SJSA1 (cell line): ENCODE measurements at places on chromosomes 7 and 10.

DNA sequence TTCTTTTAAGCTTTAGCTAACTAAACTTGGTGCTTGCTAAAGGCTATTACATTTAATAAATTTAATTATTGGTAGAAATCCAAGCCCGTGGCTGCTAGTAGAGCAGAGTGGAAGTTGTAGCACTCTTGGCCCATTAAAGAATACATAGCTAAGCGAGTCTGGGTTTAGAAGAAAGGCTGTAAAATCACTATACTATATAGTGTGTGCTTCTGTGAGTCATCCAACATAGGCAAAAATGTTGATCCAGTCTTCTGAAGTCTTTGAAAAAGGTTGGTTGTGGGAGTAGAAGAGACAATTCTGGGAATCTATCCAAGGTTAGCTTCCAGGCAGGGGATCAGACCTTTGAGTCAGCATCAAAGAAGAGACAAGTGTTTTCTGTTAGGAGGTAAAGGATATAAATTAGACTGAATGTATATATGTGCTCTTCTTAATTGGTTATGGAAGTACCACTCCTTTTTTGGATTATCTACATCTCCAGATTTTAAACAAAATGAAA lies 664.2 kb downstream of the NXPH1 start:
- DNase-seq = no peak

GRCh38 chr7:123771256-123771655 lies 22.5 kb upstream of the WASL start:
- no peak for DNase-seq

GRCh38 chr7:123797673-123798531 lies 47.1 kb upstream of the HYAL4 start:
- DNase-seq = peak; percentile 32

GRCh38 chr7:1052031-1052818 lies 7.9 kb downstream of the GPR146 start:
- DNase-seq = no peak

GRCh38 chr10:69572159-69573055 lies 815 bp downstream of the NEUROG3 start:
- no peak for DNase-seq

- DNase-seq = peak; percentile 41
Measured at GRCh38 chr7:103011650-103012049, 62.9 kb downstream of the FBXL13 start.

DNA sequence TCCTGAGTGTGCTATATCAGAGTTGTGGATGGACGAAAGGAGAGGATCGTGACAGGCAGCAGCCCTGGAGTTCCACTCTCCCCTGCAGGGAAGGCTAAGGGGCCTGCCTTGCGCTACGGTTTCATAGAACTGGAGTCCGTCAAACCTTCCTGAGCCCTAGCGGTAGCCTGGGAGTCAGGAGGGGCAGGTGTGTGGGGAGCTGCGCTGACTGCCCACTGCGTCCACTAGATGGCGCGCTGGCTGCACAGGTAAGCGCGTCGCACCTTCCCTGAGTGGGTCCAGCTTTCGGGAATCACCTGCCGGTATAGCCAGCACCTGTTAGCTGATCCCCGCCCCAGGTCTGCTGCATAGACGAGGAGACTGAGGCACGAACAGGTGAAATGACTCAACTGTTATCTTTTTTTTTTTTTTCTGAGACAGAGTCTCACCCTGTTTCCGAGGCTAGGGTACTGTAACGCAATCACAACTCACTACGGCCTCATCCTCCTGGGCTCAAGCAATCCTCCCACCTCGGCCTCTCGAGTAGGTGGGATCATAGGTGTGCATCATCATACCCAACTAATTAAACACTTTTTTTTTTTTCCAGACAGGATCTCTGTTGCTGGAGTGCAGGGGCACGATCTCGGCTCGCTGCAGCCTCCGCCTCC lies 20.2 kb upstream of the BAIAP2L1 start:
- no peak for DNase-seq

GRCh38 chr7:100674411-100675104 lies 1.0 kb downstream of the GNB2 start:
- DNase-seq = peak; percentile 45

GRCh38 chr7:7596176-7596575 lies 29.5 kb downstream of the MIOS start:
- DNase-seq = no peak

- no peak for DNase-seq
Measured at GRCh38 chr10:87064651-87065050, 30.0 kb downstream of the GLUD1 start.

- DNase-seq = no peak
Measured at GRCh38 chr7:132475669-132476116, 100.6 kb downstream of the PLXNA4 start.

DNA sequence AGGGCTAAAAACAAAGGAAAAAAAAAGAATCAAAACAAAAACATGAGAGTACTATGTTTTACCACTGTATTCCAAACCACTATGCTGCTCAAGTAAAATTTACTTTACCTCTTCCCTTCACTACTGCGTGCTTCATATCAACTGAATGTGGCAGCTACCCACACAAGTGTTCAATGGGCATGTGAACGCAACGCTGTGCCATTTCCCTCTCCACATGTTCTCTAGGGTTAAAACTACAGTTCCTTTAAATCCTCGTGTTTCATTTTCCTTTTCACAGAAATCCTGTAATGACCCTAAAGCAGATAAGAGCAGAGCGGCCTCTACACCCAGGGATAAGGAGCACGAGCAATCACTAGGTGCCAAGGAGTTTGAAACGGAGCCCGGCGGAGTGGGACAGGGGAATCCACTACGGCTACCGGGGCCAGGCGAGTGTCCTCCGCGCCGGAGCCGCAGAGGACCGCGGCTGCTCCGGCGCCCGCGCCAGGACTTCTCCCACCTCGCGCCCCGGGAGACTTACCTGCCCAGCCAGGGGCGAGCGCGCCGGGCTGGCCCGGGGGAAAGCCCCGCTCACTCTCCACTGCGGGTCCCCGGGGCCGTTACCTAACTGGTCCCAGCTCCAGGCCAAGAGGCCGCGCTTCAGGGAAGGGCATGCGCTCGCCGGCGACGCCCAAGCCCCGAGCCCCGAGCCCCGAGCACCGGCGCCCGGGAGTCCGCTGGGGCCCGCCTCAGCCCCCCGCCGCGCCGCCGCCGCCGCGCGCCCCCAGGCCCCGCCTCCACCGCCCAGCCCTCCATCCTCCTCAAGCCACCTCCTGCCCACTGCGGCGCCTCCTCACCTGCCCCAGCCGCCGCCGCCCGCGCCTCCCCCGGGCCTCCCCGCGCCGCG lies 711 bp downstream of the NAMPT start:
- DNase-seq = no peak

- DNase-seq = no peak
Measured at GRCh38 chr7:22430457-22430856, 69.5 kb downstream of the STEAP1B start.

DNA sequence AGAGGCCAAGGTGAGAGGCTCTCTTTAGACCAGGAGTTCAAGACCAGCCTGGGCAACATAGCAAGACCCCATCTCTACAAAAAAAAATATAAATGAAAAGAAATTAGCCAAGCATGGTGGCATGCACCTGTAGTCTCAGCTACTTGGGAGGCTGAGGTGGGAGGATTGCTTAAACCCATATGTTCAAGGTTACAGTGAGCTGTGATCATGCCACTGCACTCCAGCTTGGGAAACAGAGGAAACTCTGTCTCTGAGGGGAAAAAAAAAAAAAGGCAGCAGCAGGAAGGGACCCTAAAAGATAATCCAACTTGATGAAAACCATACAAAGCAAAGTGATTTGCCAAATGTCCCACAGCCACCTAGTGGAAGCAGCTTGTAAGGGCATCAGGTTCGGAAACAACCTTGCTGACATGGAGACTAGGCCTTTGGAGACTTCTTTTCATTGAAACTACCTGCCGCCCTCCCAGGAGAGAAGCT lies 15.6 kb upstream of the PBLD start:
- peak; percentile 41 for DNase-seq

- no peak for DNase-seq
Measured at GRCh38 chr7:131026297-131027000, 292.4 kb upstream of the KLF14 start.

- DNase-seq = no peak
Measured at GRCh38 chr7:112770051-112770450, 20.1 kb downstream of the TMEM168 start.

GRCh38 chr10:72846238-72846637 lies 47.3 kb upstream of the OIT3 start:
- DNase-seq = no peak
